Dermis microvascular lymphatic vessel endothelial cell (primary cell): ENCODE measurements at places on chromosomes 5 and 9. TPM values are rescaled to one million over a fixed set of nuclear protein-coding genes. Genes with fewer than 3 reads are reported as not detected.

DNA sequence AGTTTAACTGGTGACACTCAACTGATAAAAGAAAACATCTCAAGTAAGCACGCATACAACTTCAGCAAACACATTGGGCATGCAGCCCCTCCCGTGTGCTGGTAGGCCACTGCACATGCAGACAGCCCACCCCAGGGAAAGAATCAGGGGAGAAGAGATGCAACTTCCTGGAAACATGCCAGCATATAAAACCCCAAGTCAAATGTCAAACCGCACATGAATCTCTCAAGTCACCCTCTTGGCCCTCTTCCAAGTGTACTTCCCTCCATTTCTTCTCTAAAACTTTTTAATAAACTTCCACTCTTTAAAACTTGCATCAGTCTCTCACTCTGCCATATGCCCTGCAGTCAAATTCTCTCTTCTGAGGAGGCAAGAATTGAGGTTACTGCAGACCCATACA, 732.7 kb downstream of the SEMA5A start:
- no peak for DNase-seq

Gene SPINK1
- total RNA-seq: not detected in 2 replicates

DNA sequence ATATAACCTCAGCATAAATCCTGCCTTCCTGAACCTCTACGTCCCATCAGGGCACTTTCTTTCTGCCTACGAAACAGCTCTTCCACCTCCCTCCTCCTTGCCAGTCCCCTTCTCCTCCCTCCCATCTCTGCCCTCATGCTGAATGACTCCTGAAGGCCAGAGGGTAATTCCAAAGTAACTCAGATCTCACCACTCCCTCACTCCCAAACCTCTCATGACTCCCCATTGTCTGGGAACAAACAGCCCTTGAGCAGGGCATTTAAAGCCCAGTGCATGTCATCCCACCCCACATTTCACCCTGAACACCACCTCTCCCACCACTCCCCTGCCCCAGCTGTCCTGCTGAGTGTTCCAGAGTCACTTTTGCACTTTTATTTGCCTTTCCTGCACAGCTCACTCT, 8.9 kb upstream of the FBP1 start:
- DNase-seq: no peak

Gene PCDHB6
- under 0.01 and 0.13 TPM in 2 replicates for total RNA-seq

Gene WDR38
- total RNA-seq: not detected in 2 replicates

DNA sequence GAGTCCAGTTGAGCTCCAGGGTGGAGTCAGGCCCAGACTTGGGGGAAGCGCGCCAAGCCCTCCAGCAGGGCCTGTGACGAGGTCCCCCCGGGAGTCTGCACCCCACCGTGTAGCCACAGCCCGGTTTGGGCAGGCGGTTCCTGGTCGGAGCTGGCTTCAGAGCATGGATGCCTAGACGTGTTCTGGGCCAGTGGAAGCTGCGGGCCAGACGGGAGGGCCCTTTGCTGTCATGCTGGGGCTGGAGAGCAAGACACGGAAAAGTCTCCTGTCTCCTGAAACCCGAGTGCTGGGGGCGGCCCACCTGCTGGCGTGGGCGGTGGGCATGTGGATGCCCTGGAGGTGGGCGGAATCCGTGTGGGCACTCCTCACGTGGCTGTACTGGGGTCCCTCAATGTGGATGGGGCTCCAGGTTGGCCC, 1.9 kb downstream of the GPSM1 start:
- no peak for DNase-seq
